ENCODE measurements at places on chromosomes 1 and 21.

GRCh38 chr1:59730302-59730701 is 84.4 kb upstream of the HOOK1 start:
- DNase-seq, result no peak

DNA sequence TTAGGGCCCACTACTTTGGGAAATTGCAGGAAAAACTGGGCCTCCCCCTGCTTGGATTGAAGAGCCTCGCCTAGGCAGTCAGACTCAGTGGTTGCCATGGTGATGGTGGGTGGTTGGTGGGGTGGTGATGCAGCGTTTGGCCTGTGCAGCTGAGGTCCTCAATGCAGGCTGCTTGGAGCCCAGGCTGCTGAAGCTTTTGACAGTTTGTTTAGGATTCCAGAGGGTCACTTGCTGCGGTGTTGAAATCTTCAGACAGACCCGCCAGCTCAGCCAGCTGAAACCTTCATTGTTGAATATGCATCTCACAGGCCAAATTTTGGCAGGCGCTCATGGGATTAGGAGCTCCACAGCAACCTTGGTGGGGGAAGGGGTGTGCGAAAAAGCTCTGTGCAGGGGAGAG is 67.9 kb downstream of the CACNA1E start:
- no peak for DNase-seq

GRCh38 chr1:182207300-182207699 is 145.8 kb upstream of the ZNF648 start:
- no peak for DNase-seq

DNA sequence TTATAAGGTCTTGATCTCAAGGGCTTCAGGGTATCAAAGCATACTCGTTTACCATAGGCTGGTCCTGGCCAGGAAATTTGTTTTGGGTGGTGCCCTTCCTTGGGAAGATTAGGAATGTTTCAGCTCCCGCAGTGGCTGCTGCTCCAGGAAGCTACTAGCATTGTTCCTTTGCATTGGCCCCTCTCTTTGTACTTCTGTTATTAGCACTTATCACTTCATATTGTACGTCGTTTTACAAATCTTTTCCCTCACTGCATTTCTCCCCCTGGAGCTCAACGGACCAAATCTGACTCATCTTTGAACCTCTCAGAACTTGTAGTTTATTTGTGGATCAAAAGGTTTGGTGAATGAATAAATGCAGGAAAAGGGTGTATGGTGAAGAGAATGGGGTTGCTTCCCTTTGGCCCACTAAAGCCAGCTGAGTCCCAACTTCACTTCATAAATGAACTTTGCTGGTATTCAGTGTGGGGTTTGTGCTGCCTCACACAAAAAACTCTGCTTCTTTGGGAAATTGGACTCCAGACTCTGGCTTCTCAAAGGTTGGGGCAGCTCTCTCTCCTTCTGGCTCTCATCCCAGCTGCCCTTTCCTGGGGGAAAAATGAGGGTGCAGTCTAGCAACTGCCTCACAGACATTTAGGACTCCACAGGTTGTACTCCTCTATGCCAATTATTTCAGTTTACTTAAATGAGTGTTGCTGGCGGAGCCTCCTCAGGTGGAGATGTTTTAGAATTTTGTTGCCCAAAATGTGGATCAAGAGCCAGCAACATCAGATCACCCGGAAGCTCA is 5.9 kb downstream of the GNAT2 start:
- no peak for DNase-seq

DNA sequence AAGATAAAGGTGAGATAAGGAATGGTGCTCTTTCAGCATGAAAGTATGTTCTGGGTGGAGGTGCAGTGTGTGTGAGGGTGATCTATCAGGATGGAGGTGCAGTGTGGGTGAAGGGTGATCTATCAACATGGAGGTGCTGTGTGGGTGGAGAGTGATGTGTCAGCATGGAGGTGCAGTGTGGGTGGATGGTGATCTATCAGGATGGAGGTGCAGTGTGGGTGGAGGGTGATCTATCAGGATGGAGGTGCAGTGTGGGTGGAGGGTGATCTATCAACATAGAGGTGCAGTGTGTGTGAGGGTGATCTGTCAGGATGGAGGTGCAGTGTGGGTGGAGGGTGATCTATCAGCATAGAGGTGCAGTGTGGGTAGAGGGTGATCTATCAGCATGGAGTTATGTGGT is 12.3 kb upstream of the MAP10 start:
- DNase-seq, result no peak

DNA sequence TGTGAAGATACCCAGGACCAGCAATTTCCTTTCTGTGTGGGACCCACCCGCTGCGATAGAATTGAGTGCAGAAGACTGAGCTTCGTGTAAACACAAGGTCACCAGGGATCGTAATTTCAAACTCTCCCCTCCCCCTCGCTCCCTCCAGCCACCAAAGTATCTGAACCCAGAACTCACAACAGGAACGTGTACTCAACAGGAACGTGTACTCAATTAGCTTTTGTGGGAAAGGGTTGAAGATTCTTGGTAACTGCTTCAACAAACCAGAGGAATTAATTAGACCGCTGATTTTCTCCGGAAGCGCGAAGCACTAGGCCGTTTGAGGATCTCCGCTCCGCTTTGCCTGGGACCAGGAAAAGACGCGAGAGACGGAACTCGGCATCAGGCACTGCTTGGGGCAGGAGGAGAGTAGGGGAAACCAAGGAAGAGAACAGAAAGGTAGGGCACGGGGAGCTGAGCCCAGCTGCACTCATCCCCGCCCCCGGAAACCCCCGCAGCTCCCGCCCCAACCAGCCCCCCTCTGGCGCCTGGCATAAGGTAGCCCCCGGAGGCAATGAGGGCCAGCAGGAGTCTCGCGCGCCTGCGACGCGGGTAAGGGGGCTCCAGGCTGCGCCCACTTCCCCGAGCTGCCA is 453 bp downstream of the DRAM2 start:
- peak; percentile 80 for DNase-seq

DNA sequence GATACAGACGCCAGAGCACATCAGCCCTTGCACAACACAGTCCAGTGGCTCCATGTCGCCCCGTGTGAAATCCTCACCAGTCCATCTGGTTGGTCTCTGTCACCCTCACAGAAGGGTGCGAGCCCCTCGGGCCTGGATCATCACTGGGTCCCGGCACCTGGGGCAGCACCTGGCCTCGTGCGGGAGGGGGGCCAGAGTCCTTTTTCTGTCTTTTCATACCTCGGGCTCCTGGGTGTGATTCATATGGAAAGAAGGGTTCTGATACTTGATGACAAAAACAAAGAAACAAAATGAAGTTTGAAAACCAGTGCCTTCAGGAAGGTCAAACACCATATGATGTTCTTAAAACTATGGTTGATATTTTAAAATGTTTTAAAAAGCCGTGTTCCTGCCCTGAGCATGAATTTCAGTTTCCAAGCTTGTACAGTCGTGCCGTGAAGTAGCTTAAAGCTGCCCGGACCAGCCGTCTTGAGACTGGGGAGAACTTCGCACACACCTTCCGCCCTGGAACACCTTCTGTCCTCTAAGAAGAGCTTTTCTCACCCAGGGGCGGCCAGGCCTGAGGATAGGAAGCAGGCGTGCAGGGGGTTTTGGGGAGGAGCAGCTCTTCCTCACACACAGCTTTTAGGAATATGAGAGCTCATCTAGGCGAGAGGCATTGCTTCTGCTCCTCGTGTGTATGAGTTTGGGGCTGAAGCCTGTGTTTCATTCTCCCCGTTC is 35.2 kb downstream of the SLC37A1 start:
- no peak for DNase-seq

- DNase-seq, result no peak
Observed at GRCh38 chr1:93411000-93411399, 36.9 kb upstream of the FNBP1L start.

DNA sequence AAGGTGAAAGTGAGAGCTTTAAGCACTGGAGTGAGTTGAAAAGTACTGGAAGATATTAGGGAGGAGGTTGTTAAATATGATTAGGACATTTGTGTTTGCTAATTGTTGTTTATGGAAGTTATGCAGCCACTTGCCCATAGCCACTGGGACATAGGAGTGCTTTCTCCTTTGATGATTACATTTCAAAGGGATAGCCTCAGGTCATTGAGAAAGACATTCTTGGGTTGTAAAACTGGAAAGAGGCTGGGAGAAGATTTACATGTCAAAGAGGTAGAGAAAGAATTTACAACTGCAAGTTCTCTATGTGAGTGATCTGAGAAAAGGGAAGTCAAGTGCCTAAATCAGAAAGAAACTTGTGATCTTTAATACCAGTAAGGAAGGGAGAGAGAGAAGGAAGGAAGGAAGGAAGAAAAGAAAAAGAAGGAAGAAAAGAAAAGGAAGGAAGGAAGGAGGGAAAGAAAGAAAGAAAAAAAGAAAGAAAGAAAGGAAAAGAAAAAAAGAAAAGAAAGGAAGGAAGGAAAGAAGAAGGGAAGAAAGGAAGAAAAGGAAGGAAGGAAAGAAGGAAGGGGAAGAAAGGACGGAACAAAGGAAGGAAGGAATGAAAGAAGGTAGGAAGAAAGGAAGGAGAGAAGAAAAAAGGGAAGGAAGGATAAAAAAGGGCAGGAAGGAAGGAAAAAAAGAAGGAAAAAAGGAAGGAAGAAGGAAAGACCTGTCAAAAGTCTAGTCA is 284.6 kb upstream of the DPYD start:
- DNase-seq, result no peak

DNA sequence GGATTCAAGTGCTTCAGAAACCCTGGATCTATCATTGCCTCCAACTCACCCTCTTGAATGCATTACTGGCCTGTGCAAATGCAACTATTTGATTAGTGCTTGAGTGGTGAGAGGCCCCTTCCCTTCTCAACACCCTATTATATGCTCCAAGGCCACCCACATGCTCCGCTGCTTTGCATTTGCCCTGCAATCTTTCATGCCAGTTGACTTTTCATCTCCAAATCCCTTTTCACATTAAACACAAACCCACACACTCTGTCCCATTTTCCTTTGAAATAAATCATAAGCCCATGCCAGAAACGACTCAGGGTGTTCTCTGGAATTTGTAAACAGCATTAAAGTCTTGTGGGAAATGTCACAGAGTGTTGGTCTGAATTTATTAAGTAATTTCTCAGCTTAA is 78.9 kb upstream of the CTTNBP2NL start:
- DNase-seq, result no peak

- no peak for DNase-seq
Observed at GRCh38 chr1:153746174-153746573, 18.3 kb downstream of the INTS3 start.

- DNase-seq, result no peak
Observed at GRCh38 chr1:56199956-56200355, 379.4 kb downstream of the PLPP3 start.

GRCh38 chr1:43484367-43484766 is 30.6 kb upstream of the HYI start:
- no peak for DNase-seq

- DNase-seq, result no peak
Observed at GRCh38 chr1:28127617-28128257, 39.3 kb upstream of the EYA3 start.

- no peak for DNase-seq
Observed at GRCh38 chr1:112855152-112855828, 100.7 kb downstream of the SLC16A1 start.

DNA sequence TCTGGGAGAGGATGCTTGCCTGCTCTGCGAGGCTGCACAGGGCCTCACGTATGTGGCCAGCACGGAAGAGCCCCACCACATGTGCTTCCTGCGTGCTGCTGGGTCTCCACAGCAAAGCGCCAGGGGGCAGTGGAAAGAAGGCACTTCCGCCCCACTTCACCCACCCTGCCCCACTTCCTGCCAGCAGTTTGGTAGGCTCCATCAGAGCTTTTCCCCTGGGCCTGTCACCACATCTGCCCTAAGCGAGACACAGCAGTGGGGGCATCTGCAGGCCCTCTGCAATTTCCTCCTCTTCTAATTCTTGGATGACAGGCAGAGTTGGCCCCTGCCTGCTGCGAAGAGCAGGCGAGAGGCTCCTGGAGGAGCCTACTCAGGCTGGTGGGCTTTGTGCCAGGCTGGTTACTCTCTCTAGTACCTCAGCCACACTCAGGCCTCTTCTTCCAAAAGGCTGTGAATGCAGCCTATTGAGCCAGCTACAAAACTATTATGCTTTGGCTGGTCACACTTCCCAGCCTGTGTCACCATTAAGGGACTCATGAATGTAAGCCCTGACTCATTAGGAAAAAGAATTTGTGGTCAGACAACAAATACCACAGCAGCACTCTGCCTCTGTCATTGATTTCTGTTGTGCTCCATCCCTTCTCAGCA is 25.0 kb downstream of the CD244 start:
- peak; percentile 68 for DNase-seq

- no peak for DNase-seq
Observed at GRCh38 chr1:79848316-79848715, 841.8 kb upstream of the ADGRL4 start.

DNA sequence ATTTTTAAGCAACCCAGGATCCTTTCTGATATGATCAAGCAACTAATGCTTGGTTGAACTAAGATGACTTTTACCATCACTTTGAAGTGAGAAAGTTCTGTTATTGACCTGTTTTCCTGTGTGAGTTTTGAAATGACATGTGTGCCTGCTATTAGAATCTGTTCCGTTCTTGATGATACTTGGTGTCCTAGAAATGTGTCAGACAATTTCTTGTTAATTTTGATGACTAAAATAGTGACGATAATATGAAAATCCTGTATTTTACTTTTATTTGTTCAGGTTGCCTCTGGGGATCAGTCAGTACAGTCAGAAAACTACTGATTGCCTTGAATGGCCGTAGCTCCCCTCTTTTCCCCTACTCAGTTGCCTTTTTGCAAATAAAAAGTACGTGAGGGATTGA is 228.0 kb downstream of the RYR2 start:
- no peak for DNase-seq

- no peak for DNase-seq
Observed at GRCh38 chr1:85553416-85554335, 26.9 kb upstream of the CCN1 start.

GRCh38 chr21:39348040-39348354 is 891 bp downstream of the HMGN1 start:
- no peak for DNase-seq

GRCh38 chr1:198205016-198205684 is 48.4 kb downstream of the NEK7 start:
- DNase-seq, result no peak

DNA sequence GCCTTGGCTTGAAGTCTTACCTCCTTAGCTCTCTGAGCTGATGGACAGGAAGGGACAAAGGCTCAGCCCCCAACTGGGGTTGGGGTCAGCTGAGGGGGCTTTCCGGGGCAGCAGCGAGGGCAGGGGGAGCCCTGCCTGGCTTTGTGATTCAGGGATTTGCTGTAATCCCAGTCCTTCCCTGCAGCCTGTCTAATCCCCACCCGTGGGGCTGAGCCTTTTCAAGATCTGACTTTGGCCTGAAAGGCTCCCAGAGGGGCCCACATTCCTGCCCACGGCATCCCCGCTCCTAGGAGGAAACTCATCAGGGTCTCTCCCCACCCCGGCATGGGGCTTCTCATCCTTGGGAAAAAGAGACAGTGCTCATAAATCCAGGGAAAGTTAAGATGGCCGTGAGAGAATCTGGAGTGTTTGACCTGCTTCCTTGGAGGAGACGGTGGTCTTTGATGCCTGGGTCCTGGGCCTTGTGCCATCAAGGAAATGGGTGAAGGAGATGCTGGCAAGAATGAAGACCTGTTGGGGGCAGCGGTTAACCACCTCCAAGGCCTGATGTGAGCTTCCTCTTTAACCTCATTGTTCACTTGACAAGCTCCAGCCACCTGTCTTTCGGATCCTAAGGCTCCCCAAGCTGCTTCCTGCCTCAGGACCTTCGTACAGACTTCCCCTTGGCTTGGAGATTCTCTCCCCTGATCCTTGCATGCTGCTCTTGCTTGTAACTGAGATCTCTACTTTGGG is 83.1 kb upstream of the WNT4 start:
- DNase-seq, result no peak

- DNase-seq, result no peak
Observed at GRCh38 chr1:8663915-8664329, 153.5 kb downstream of the RERE start.

Data from urothelium cell line (cell line).